ENCODE measurements at places on chromosomes 6 and 20. TPM values are rescaled to one million over a fixed set of nuclear protein-coding genes. Genes with fewer than 3 reads are reported as not detected.

- no peaks in the 10 kb centered on the region for H3K4me1 ChIP-seq
- no peaks in the 10 kb centered on the region for H3K27me3 ChIP-seq
- H3K27ac ChIP-seq: no peak overlapping the region
- H3K36me3 ChIP-seq: no peaks in the 10 kb centered on the region
These were observed 14.7 kb downstream of the HLA-F start for GRCh38 chr6:29737707-29738630.

- H3K4me1 ChIP-seq: no peaks in the 10 kb centered on the region
- no peak for DNase-seq
- H3K4me3 ChIP-seq: no peak overlapping the region
- H3K27me3 ChIP-seq: no peaks in the 10 kb centered on the region
- no peaks in the 10 kb centered on the region for H3K36me3 ChIP-seq
These were observed 228.2 kb downstream of the MYLK4 start for GRCh38 chr6:2522521-2522920.

BEND3 gene
- 4.0 TPM for total RNA-seq

DNA sequence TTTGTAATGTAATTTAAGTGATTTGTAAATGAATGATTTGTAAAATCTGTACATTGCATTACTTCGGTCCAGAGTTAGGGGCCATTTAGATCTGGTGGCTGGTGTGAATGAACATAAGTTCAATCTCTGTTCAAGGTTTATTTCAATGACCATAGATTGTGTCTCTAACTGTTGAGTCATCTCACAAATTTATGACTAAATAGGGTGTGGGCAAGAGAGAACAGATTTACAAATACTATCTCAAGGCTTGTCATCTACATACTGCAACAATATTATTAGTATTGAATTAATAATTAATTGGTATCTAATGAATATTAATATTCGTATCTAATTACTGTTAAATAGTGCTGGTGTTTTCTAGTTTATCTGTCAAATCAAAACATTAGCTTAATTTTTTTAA lies 115.3 kb upstream of the EDN1 start:
- H3K27ac ChIP-seq: no peak overlapping the region
- no peak for DNase-seq
- H3K36me3 ChIP-seq: no peaks in the 10 kb centered on the region

DNA sequence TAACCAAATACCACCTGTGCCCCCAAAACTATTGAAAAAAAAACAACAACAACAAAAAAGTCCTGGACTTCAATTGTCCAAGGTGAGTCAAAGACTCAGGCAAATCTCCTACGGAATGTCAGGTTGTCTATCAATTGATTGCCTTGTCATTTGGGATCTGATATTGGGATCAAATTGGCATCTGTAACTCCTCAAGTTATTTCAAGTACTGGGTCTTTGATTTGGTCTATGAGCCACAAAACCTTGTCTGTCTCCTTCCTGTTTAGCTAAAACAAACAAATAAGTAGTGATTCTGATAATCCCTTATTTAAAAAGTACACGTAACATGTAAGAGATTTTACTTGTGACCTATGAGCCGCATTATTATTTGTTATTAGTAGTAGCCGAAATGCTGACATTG lies 231.6 kb upstream of the ZNF217 start:
- DNase-seq: no peak
- no peaks in the 10 kb centered on the region for H3K27me3 ChIP-seq
- H3K4me3 ChIP-seq: no peak overlapping the region
- no peak overlapping the region for H3K27ac ChIP-seq
- no peaks in the 10 kb centered on the region for H3K36me3 ChIP-seq

BPIFB4 gene
- total RNA-seq: not detected

LINC00237 gene
- total RNA-seq: not detected

PHACTR3 gene
- not detected for total RNA-seq

DNA sequence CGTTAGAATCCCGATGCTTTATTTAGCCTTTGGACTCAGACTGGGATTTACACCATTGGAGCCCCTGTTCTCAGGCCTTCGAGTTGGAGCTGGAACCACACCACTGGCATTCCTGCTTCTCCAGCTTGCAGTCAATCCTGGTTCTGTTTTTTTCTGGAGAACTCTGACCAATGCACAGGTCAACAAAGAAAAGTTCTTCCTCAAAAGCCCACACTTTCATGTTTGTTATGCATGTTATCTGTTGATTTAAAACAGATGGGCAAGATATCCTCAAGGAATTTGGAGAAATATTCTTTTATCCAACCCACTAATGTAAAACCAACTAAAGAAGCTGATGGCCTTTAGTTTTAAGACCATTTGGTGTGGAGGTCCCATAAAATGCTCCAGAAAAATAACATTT lies 205.7 kb downstream of the ANKRD60 start:
- no peak overlapping the region for H3K4me3 ChIP-seq
- H3K36me3 ChIP-seq: no peaks in the 10 kb centered on the region
- DNase-seq: no peak
- peak overlapping the region; percentile 14 for H3K27ac ChIP-seq

- H3K4me1 ChIP-seq: no peaks in the 10 kb centered on the region
- DNase-seq: no peak
- no peak overlapping the region for H3K27ac ChIP-seq
These were observed 17.2 kb downstream of the ABT1 start for GRCh38 chr6:26613689-26614683.

OR2H2 gene
- not detected for total RNA-seq

GRCh38 chr6:63573899-63574553 lies 1.7 kb downstream of the LOC128125822 start:
- H3K27ac ChIP-seq: peak overlapping the region; percentile 100
- peak overlapping the region; percentile 99 for H3K4me3 ChIP-seq
- H3K36me3 ChIP-seq: peaks cover under 1% of the 10 kb centered on the region
- H3K27me3 ChIP-seq: no peaks in the 10 kb centered on the region
- DNase-seq: no peak

CDH4 gene
- total RNA-seq: 0.05 TPM

DNA sequence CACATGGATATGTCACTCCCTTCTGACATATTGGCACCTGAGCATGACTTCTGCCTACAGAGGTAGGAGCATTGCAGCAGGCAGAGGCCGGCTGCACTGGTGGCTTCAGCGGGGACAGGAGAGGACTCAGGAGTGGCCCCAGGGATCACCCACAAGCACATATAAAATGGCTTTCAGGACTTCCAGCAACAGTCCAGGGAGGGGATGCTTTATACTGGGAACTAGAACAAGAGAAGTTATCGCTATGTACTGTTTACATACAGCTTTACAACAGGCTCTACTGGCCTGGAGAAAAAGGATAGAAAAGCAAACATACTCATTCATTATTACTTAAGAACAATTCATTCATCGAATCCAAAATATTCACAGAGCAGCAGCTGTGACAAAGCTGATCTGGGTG lies 337.8 kb downstream of the THBS2 start:
- H3K27ac ChIP-seq: no peak overlapping the region
- no peak overlapping the region for H3K4me3 ChIP-seq
- no peaks in the 10 kb centered on the region for H3K27me3 ChIP-seq
- no peaks in the 10 kb centered on the region for H3K4me1 ChIP-seq
- no peaks in the 10 kb centered on the region for H3K36me3 ChIP-seq

- no peak overlapping the region for H3K27ac ChIP-seq
- no peak overlapping the region for H3K4me3 ChIP-seq
- no peaks in the 10 kb centered on the region for H3K27me3 ChIP-seq
- H3K36me3 ChIP-seq: no peaks in the 10 kb centered on the region
- DNase-seq: no peak
These were observed 332.0 kb downstream of the HAO1 start for GRCh38 chr20:7608250-7608649.

PTPRT gene
- 3.5 TPM for total RNA-seq

DNA sequence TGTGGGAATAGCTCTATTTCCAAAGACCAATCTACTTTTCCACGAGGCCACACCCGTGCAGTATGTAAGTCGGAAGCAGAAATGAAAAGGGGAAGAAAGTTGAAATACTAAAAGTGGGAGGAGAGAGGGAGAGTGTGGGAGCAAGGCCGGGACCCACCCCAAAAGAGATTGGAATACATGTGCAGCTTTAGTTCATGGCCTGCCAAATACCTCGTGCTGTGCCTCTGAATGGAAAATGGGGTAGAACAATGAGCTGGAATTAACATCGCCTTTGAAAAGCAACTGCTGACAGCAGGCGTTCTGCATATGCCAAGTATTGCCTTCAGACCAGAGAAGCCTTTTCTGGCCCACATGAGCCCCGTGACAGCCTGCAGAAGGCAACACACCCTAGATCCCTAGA lies 155.6 kb downstream of the CD83 start:
- no peak overlapping the region for H3K4me3 ChIP-seq
- H3K27me3 ChIP-seq: no peaks in the 10 kb centered on the region
- no peak overlapping the region for H3K27ac ChIP-seq

GRCh38 chr6:121413879-121414278 lies 21.6 kb upstream of the GJA1 start:
- DNase-seq: no peak
- H3K27ac ChIP-seq: no peak overlapping the region
- no peaks in the 10 kb centered on the region for H3K36me3 ChIP-seq
- H3K4me3 ChIP-seq: no peak overlapping the region
- no peaks in the 10 kb centered on the region for H3K4me1 ChIP-seq

MMP24 gene
- 0.96 TPM for total RNA-seq

Data from prostate gland (tissue), 2 donors.